SK-MEL-5 (cell line): ENCODE measurements at places on chromosomes 1 and 21.

- no peak for DNase-seq
Measured at GRCh38 chr1:9860887-9861286, 37.1 kb upstream of the CLSTN1 start.

DNA sequence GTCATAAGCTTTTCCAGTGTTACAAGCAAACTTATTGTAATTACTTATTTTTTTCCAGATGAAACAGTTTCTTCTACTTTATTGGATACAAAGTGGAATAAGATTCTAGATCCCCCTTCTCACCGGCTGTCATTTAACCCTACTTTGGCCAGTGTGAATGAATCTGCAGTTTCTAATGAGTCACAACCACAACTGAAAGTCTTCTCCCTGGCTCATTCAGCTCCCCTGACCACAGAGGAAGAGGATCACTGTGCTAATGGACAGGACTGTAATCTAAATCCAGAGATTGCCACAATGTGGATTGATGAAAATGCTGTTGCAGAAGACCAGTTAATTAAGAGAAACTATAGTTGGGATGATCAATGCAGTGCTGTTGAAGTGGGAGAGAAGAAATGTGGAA, 95.5 kb downstream of the ZFYVE9 start:
- DNase-seq, result peak; percentile 2

GRCh38 chr21:46431884-46432488, 26.7 kb upstream of the DIP2A start:
- no peak for DNase-seq

DNA sequence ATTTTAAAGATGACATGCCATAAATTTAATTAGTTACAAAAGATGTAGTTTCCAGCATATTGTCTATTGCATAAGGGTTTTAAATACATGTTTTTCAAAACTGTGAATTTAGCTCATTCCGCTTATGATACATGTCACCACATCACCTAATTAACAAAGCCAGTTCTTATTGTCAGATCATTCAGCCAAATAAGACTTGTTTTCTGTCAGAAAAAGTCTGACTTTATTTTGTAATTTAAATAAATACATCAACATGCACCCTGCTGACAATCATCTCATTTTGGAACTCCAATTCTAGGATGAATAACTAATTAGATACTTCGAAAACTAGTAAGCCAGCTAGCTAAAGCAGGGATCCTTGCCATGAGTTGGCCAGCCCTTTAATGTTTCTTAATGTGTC, 110.9 kb upstream of the APP start:
- no peak for DNase-seq

- no peak for DNase-seq
Measured at GRCh38 chr1:97886199-97886598, 34.6 kb downstream of the DPYD start.

- DNase-seq, result no peak
Measured at GRCh38 chr1:117708323-117709248, 102.7 kb downstream of the TENT5C start.
